ENCODE measurements at places on chromosomes 3 and 15.
A peak's percentile ranks its signal among the peaks of the same experiment; 100 is the strongest.

GRCh38 chr3:22089284-22089683 lies 338.3 kb upstream of the ZNF385D start:
- peak; percentile 45 for DNase-seq

- no peak for DNase-seq
Observed at GRCh38 chr3:19147905-19148767, at the start of gene KCNH8. KCNH8 (plus strand) TSS chr3:19148510; CDS start chr3:19148720, 210 bp downstream.

DNA sequence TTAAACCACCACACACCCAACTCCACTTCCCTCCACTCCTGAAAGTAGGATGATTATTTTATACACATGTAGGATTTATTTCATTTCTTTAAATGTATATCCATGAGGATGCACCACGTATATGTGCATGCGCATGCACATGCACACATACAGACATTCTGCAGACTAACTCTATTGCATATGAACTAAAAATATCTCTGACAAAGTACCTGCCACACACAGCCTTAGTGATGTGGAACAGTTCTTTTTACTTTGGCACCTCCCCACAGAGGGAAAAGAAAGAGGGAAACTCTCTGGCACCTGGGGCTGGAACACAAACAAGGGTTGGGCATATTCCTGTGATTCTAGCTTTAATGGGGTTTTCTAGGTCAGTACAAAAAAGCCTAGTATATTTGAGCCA lies 138.2 kb downstream of the CLASP2 start:
- DNase-seq: no peak

GRCh38 chr3:177197727-177198460 lies 612 bp upstream of the TBL1XR1 start:
- DNase-seq: no peak

- DNase-seq: peak; percentile 66
Observed at GRCh38 chr15:63189941-63190768, 749 bp downstream of the RAB8B start.

GRCh38 chr15:96703794-96704550 lies 373.5 kb downstream of the NR2F2 start:
- no peak for DNase-seq

GRCh38 chr3:128846486-128846891 lies 32.9 kb upstream of the ACAD9 start:
- no peak for DNase-seq

DNA sequence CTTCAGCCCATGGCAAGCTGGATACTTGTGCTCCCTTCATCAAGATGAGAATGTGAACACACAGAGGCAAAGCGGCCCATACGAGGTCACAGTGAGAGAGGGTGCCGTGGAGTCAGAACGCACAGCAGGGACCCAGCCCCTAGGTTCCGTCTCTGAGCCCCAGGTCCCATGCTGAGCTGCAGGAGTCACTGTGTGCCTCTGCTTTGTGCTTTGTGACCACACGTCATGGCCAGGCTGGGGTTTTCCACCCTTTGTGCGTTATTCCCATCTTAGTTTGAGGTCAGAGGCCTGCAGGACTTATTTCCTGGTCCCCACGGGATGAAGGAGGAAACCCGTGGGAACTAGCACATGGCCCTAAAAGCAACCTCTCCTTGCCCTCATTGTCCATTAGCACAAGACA lies 140.3 kb downstream of the TJP1 start:
- no peak for DNase-seq

DNA sequence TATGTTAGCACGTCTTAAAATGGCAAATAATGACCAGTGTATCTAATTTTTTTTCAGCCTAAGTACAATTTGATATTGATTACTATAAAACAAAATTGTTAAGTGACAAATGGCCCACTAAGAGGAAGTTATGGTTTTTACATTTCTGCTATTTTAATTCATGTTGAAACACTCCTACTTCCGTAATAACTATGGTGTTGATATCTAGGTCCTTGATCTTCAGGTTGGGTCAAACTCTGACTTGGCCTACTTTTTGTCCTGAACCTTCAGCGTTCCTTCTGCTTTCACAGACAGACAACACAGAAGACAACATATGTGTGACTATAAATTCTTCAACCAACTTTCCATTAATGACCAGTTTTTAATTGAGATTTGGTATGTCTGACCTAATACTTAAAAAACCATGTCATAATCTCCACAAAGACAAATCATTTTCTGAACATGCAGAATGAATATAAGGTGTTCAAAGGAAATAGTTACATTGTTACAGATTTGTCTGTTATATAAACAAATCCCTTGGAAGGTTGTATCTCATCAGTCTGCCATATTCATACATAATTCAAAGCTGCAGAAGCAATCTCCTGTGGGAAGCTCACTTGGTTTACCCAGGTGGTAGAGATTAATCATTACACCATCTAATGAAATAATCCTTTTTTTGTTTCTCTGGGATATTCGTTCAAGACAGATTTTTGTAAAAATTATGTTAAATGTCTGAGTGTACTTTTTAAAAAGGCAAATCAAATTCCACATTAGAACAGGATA lies 92.1 kb upstream of the TSPAN3 start:
- DNase-seq: no peak

GRCh38 chr3:148379763-148380382 lies 317.8 kb upstream of the AGTR1 start:
- peak; percentile 62 for DNase-seq

GRCh38 chr3:126917232-126917804 lies 65.6 kb upstream of the PLXNA1 start:
- DNase-seq: no peak

DNA sequence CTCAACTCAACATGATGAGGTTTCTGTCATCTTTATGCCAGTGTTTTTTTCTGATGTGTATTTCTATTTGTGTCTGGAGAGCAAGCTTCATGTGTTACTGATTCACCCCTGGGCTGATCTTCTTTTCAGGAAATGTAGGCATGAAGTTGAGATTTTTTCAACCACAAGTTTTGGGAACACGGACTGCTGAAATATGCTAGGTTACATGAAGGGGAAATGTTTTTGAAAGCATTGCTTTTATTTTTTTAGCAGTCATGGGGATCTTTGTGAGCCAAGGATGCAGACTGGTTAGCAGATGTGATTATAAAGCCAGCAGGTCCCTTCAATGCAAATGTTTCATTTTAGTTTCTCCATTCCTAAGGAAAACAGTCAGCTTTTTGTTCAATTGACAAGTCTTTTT lies 219.3 kb upstream of the COL8A1 start:
- no peak for DNase-seq

- peak; percentile 66 for DNase-seq
Observed at GRCh38 chr3:59726279-59726678, 676.5 kb upstream of the CFAP20DC start.

DNA sequence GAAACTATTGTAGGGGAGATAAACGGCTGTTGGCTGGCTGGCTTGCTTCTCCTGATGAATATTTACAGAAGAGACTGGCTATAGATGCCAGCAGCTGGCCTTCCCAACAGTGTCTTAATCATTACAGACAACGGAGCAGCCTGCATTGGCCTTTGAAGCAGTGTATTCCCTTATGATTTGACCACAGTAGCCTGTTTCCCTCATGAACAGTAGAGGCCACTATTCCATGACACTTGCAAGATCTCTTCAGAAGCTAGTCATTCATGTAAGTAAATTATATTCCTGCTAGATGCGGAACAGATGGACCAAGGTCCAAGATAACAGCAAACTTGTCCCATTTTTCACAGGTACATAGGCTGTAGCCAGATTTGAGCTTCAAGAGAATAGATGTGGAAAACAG lies 47.3 kb downstream of the TMCO5A start:
- peak; percentile 59 for DNase-seq

DNA sequence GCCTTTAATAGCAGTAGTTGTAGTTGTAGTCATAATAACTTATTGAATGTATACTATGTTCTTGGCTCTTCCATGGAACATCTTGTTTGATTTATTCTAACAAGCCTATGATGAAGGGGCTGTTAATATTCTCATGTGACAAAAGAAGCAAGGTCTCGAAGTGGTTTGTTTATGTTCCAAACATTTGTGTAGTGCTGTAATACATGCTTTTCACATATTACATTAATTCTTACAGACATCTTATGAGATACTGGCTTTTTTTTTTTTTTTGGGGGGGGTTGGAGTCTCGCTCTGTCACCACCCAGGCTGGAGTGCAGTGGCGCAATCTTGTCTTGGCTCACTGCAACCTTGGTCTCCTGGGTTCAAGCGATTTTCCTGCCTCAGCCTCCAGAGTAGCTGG lies 252.3 kb downstream of the PTPRG start:
- no peak for DNase-seq

- DNase-seq: no peak
Observed at GRCh38 chr3:55201779-55202178, 273.9 kb upstream of the LRTM1 start.

DNA sequence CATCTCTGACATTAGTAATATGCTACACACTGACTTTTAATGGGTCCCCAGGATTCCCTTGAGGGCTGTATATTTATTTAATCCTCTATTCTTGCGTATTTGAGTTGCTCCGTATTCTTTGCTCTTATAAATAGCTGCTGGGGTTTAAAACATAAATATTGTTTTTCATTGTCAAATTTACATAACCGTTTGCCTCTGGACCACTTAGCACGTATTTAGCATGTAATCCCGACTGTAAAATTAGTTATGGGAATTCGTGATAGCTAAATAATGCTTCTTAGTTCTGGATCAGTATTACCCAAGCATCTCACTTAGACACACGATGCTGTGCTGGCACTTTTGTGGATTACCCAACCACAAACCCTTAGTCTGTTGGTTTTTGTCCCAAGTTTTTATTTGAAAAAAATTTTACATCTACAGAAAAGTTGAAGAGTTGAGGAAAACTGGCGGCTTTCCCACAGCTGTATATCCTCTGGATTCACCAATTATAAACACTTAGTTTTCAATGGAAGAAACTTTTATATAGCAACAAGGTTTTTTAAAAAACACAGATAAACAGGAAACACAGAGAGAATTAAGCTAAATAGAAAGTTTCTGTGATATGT lies 296.8 kb upstream of the TPM1 start:
- DNase-seq: no peak

DNA sequence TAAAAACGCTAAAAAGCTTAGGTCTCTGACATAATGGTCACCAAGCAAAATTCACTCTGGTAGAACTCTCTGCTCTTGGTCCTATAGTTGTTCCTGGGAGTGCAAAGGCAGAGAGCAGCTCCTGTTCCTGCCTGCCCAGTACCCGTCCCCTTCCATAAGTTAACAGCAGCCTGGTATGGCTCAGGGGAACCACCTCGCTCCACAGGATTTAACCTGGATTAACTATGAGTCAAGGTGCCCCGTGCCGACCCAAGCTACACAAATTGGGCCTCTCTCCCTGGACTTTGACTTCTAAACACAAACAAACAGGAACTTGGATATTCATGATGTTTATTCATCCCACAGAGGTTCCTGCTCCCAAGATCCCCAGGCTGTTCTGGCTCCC lies 32.1 kb downstream of the SCAP start:
- DNase-seq: peak; percentile 83

DNA sequence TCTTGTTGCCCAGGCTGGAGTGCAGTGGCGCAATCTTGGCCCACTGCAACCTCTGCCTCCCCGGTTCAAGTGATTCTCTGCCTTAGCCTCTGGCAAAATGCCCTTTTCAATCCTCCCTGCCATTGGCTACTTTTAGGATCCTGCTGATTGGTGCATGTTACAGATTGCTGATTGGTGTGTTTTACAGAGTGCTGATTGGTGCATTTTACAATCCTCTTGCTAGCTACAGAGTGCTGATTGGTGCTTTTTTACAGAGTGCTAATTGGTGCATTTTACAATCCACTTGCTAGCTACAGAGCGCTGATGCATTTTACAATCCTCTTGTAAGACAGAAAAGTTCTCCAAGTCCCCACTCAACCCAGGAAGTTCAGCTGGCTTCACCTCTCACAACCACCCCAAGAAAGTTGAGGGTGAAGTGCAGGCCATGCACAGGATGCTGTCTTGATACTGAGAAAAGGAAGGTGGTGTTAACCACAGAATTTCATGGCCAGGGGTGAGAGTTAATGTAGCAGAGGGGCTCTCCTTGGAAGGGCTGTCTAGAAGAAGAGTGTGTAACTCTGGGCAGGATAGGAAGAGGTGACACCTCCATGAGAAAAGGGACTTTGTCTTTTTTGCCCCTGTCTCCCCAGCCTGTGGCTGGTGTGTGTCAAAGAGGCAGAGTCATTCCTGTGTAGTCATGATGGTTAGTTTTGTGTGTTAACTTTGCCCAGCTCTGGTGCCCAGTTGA lies 145.9 kb downstream of the APBA2 start:
- DNase-seq: no peak

DNA sequence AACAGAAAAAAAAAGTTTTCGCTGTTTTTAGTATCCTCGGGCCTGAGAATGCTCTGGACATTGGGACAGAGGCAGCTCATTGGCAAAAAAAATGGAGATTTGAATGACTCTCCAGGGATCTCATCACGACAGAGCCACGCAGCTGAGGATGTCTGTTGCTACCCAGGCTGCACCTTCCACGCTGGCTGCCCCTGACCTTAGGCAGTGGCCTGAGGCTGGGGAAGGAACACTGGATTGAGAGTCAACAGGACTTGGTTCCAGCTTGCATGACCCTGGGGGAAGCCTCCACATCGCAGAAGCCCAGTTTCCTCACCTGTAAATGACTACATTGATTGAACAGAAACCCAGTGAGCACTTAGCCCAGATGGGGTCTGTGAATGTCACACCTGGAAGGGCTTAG lies 8.7 kb upstream of the ACSBG1 start:
- no peak for DNase-seq

DNA sequence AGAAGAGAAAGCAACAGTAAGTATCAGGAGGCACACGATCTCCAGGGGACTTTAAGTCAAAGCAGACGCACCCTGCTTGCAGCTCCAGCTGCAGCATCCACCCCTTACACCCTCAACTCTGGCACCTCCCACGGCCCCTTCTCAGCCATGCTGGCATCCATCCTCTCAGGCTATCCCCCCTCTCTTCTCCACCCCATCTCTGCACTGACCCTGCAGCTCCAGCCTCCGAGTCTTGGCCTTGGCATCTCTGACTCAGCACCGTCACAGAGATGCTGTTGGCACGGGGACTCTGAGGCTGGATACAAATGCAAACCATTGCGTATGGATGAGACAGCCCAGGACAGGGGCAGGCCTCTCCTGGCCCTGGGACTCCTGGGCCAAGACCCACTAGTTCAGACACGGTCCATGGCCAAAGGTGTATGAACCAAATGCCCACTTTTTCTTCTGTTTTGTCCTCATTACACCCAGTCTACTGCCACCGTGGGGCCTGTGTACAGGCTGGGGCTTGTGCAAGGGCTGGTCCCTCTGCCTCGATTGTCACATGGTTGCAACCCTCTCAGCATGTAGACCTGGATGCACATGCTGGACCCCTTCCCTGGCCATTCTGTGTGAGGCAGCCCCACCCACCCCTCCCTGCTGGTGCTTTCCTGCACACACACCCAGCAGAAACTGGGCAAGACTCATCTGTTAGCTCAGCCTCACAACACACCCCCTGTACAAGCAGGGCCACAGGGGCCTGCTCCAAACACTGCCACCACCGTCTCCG lies 18.7 kb upstream of the ZXDC start:
- DNase-seq: no peak

- DNase-seq: no peak
Observed at GRCh38 chr15:81293728-81294515, 30.0 kb downstream of the STARD5 start.

All from bronchial epithelial cell (primary cell).